Cortex of kidney (tissue), 1 donor: ENCODE measurements at places on chromosomes 5 and 9.

DNA sequence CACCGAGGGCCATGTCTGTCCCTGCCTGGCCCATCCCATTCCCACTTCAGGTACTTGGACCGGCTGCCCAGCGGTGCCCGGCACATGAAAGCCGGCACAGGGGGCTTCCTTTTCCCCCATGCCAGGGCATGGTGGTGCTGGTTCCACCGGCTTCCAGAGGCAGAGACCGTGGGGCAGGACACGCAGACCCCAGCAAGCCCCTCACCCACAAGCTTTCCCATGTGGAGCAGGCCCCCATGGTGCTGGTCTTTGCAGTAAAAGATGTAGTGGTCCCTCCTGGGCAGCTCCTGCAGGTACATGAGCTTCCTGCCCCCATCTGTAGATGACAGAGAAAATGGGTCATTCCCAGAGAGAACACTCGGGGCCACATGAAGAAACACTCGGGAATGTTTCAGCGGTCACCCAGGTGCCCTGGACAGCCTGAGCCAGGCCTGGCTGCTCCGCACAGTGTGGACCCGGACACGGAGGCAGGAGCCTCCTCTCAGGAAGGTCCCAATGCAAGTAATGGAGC is 2.0 kb downstream of the OBP2B start:
- DNase-seq: no peak

GRCh38 chr5:75574791-75575190 is 36.5 kb upstream of the ANKDD1B start:
- DNase-seq: no peak

- DNase-seq: no peak
Measured at GRCh38 chr5:52945040-52945439, 44.1 kb upstream of the ITGA2 start.

GRCh38 chr9:121860744-121861143 is 209.3 kb downstream of the DAB2IP start:
- DNase-seq: no peak

- DNase-seq: no peak
Measured at GRCh38 chr9:130663977-130664250, 480 bp upstream of the PRDM12 start.

GRCh38 chr5:161846746-161847145 is 1.2 kb upstream of the GABRA1 start:
- no peak for DNase-seq

GRCh38 chr5:142941245-142941644 is 171.1 kb downstream of the ARHGAP26 start:
- DNase-seq: no peak

- no peak for DNase-seq
Measured at GRCh38 chr9:6922680-6923079, 164.9 kb downstream of the KDM4C start.

DNA sequence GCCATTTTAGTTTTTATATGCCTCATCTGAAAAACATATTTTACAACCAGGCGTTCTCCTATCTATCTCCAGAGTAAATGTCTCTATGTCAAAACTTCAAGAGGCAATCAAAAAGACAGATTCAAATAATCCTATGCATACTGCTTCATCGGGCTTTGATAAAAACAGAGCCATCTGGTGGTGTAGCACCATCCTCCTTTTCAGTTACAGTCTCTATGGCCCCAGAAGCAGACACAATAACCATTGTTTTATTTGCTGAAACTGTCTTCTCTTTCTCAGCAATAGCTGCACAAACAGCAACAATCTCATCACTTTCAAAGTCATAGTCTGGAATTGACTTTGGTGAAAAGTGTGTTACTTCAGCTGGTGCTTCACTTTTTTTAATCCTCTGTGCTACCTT is 36.3 kb downstream of the PTGER4 start:
- no peak for DNase-seq

DNA sequence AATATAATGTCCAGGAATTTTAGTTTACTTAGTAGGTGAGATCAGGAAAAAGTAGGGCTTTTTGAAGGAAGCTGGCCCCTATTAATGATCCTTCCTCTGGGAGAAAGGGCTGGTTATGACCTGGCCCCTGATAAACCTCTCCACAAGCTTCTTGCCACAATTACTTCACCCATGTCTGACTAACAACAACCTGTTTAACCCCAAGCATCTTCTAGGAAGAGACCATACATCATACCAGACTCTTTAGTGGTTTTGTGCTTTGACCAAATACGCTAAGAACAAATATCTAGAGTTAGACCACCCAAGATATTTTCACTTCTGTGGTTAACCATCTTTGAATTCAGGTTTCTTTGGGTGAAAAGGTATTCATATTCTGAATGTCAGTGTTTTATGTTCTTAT is 174.0 kb upstream of the SLC27A6 start:
- no peak for DNase-seq

GRCh38 chr5:158051036-158051435 is 192.1 kb upstream of the CLINT1 start:
- DNase-seq: no peak

GRCh38 chr5:65808818-65809217 is 86.8 kb downstream of the NLN start:
- DNase-seq: no peak

GRCh38 chr9:78567693-78568092 is 270.8 kb downstream of the PSAT1 start:
- no peak for DNase-seq

DNA sequence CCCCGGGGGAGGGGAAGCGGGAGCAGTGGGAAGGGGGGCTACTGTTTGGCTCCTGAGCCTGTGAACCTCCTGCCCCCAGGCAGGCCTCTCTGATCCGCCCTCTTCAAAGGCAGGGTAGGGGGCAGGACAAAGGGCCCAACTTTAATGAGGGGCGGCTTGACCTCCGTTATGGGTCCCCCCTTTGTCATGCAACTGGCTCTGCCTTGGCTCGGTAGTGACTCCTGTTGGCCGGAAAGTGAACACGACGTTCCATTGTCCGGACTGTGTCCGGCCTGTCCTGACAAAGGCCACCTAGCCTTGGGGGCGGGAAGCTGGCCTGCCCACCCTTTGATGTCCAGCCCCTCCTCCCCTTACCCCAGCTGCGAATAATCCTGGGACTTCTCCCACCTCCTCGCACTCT is 1.3 kb downstream of the CDX1 start:
- no peak for DNase-seq

GRCh38 chr9:82989929-82990328 is 73.0 kb downstream of the RASEF start:
- DNase-seq: no peak

- no peak for DNase-seq
Measured at GRCh38 chr5:125484272-125484741, 737.9 kb upstream of the ZNF608 start.

- DNase-seq: no peak
Measured at GRCh38 chr5:73895471-73895870, 269.5 kb downstream of the ARHGEF28 start.

DNA sequence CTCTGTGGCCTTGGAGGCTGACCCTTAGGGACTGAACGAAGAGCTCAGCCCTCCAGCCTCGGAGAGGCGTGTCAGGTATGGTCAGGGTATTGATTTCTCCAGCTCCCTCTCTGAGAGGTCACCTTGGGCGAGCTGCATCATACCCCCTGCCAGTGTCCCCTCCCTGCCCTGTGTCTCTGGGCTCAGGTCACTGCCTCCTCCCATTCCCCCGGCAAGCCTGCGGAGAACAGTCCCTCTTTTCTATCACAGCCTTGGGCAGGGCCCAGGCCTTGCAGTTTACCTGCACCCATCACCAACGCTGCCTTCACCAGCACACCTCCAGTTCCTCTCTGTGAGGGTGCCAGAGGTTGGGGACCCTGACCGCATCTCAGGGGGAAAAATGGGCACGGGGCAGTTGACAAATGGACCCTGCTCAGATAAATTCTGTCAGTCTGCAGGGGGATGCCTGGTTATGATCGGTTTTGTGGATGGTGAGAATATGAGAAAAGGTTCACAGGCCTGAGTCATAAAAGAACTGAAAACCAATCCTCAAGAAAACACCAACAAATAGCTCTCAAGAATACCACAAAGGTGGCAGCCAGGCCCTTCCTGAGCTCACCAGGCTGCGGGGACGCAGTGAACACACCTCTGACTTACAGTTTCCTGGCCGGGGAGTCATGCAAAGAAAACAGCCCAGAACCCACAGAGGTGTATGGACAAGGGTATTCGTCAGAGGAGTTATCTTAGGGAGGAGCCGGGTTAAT is 24.7 kb upstream of the RXRA start:
- no peak for DNase-seq

GRCh38 chr9:27441741-27442070 is 82.4 kb upstream of the IFNK start:
- DNase-seq: no peak

DNA sequence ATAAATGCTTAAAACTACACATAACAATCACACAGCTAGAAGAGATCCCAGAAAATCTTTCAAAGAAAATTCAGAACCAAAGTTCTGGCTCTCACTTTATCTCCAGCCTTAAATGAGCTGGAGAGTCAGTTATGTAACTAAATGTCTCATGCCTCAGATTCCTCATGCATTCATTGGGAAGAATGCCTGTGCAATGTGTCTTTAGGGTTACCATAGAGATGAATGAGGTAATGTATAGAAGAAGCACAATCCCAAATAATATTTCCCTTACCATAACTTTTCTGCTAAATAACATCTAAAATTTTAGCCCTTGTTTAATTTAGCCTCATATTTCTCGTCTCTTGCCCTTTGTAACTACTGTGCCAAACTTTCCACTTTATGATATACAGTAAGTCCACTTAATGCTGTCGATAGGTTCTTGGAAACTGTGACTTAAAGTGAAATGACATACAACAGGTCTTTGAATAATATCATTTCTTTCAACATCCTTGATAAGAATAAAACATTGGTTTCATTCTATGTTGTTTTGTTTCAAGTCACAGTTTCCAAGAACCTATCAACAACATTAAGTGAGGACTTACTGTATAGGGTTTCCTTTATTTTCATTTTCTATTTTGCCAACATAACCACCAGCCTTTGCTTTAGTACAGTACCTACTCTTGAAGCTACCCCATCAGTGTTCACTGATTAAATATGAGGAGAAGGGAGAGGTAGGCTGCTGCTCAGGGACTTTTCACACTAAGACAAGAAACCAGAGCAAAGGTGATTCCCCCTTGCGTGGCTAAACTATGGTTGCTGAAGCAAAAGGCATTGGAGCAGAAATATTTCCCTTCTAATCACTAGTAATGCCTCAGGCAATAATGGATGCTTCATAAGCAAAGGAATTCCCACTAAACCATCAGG is 295.7 kb upstream of the PTGER4 start:
- no peak for DNase-seq

DNA sequence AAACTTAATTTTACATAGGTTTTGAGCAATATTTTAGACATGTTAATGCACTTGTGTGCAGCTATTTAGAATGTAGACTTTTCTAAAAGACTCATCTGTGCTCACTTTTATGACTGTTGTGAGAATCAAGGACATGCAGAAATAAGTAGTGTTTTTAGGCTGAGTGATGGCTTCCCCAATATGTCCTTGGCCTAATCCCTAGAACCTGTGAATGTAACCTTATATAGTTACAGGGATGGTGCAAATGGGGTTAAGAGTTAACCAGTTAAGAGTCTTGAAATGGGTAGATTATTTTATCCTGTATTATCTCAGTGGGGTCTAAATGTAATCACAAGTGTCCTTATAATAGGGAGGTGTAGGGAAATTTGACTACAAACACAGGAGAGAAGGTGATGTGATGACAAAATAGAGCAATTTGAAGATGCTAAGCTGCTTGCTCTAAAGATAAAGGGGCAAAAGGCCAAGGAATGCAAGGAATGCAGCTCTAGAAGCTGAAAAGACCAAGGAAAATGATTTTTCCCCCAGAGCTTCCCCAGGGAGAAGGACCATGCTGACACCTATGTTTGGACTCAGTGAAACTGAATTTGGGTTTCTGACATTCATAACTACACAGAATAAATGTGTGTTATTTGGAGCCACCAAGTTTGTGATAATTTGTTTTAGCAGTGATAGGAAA is 298.0 kb upstream of the PAPPA start:
- no peak for DNase-seq

GRCh38 chr9:3385871-3386270 is 139.9 kb downstream of the RFX3 start:
- DNase-seq: no peak

- DNase-seq: no peak
Measured at GRCh38 chr5:179699616-179700237, 960 bp downstream of the CANX start.

GRCh38 chr9:134056483-134057306 is 11.1 kb downstream of the BRD3 start:
- DNase-seq: no peak

DNA sequence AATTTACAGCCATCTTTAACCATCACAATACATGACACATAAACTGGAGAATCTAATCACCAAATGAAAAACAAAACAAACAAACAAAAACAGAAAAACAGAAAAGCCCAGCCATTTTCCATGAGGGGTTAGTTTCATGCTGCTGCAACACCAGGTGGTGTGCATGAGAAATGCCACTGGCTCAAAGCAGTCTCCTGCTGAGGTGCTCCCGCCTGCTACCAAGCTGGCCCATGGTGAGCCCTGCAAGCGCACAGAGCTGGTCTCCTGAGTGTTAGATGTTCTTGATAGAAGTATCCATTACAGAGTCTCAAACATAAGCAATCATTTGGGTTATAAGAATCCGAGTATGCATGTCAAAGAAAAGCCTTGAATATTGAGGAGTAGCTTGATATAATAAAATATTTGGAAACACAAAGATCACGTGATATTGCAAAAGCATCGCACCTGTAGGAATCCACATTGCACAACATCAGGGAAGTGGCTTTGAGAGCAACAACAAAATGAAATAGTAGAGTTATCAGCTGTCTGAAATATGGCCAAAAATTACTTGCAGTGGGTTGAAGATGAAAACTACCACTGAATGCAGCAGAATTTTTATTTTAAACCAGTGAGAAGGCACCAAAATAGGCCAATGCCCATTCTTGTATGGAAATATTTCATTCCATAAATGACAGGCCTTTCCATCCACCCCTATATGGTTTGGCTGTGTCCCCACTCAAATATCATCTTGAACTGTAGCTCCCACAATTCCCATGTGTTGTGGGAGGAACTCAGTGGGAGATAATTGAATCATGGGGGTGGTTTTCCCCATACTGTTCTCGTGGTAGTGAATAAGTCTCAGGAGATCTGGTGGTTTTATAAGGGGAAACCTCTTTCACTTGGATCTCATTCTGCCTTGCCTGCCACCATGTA is 194.8 kb downstream of the SYK start:
- DNase-seq: no peak

- no peak for DNase-seq
Measured at GRCh38 chr5:83956386-83956785, 235.7 kb upstream of the HAPLN1 start.

DNA sequence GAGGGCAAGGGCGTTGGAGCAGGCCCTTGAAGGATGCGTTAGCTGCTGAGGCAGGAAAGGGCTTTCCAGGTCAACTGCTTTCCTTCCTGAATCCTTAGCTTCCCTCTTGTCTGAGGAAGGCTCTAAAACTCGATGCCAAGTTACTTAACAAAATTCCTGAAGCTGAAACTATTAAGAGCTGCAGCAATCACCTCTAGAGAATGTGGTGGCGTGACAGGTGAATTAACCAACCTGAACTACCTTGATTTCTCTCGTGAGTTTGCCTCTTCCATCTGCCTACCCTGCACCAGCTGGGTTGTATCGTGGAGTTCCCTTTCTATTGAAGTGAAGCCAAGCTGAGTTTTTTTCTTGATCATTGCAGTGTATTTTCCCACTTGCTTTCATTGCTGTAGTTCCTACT is 96.1 kb downstream of the PDE8B start:
- no peak for DNase-seq
